ENCODE measurements at places on chromosomes 3 and 15.

DNA sequence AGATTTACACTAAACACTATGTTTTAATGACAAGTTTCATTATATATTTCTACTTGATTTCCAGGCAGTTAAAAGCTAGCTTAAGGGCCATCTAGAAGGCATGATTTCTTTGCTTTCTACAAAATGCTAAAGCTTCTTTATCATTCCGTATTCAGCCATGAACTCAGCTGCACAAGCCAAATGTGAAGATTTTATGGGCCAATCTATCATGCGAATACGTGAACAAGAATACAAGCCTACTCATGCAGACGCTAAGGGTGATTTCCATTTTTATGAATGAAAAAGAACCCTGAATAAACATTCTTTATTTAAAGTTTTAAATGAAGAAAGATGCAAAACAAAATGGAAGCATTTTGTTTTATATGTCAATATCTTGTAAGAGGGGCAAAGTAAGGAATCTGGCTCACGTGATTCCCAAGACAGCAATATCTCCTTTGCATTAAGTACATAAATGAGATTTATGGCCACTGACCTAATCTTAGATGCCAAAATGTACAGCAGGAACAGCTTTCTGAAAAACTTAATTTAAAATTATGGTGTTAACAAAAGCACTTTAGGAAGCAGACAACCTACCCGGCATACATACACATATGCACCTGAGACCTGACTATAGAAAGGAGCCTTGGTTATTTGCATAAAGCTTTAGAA lies 215.8 kb downstream of the DPH6 start:
- no peak for DNase-seq

DNA sequence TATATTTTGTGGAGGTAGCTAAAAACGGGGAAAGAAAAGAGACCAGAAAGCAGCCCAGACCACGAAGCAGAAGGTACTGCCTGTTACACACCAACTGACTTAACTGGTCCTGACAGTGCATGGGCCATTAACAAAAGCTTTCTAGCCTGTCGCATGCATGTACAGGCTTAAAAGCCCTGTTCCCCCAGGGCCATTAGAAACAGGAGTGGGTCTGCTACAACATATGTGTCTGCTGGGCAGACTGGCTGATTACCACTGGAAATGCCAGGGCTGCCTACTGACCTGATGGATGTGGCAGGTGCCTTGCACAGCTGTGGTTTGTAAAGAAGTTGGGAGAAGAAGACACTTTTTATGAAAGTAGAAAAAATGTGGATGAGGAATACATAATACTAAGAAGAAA lies 137.4 kb downstream of the GAP43 start:
- DNase-seq, result no peak

DNA sequence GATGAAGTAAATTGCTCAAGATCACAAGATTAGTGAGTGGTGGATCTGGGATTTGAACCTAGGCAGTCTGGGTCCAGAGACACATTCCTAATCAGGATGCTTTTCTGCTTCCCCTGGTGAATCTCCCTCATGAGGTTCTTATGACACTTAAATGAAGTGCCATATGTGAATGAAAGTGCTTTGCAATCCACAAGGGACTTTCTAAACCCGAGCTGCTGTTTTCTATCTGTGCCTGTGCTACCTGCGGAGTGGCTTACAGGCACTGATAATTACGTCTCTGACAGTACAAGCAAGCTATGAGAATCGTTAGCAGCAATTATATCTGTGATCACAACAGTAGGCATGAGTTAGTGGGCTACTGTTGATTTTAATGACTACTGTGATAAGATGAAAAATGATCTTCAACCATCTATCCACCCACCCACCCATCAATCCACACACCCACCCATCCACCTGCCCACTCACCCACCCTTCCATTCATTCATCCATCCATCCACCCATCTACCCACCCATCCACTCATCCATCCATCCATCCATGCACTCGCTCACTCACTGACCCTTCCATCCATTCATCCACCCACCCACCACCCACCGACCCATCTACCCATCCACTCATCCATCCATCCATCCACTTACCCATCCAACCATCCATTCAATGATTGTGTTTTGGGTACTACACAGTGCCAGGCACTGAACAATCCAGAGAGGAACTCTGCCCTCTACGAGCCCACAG lies 51.8 kb downstream of the ATP2B2 start:
- DNase-seq, result no peak

DNA sequence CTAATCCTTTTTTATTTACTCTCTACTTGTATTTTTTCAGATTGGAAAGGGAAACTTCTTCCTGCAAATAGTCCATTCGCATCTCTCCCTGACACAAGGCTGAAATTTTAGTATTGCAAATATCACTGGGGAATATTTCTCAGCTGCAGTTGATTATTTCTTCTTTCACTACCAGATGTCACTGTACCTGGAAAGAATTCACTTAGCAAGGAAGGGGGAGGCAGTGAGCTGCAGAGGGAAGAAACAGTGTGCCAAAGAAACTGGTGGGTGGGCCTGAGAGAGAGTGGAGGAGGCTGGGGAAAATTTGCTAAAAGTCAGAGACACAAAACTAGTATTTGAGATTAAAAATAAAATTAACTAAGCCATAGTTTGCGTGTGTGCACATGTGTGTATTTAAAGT lies 142.3 kb upstream of the STT3B start:
- no peak for DNase-seq

DNA sequence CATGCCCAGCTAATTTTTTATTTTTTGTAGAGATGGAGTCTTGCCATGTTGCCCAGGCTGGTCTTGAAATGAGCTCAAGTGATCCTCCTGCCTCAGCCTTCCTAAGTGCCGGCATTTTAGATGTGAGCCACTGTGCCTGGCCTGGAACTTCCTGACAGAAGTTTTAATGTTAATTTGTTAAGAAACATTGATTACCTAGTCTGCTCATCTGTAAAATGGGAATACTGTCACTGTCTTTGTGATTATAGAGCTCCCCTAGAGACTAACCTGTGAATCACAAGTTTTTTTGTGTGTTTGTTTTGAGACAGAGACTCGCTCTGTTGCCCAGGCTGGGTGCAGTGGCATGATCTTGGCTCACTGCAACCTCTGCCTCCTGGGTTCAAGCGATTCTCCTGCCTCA lies 4.3 kb upstream of the EIF3J start:
- no peak for DNase-seq

- DNase-seq, result no peak
These were observed 7.0 kb downstream of the MELTF start for GRCh38 chr3:197022405-197023231.

DNA sequence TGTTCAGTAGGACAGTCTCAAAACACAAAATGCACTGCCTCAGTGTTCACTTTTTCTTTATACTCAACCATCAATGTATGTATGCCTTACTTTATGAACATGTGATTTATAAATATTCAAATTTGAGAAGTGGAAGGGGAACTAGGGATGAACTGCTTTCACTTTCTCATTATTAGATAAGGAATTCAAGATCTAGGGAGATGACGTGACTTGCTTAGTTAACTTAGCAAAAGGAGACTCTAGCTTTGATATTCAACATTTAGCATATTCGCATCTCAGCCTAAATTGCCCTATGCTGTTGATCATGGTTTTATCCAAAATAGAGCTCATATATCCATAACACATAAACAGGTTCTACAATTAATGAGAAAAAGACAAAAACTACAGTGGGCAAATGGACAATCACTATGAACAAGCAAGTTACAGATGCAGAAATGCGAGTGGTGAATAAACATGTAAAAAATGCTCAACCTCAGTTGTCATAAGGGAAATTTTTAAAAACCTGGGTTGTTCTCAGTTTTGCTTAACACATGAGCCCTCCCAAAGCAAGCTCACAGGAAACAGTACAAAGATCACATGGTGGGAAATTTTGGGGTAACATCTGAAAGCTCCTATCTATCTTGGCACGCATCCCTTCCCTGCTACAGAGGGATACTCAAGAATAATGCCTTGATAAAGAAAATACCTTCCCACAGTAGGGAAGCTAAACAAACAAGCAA lies 269.8 kb downstream of the THRB start:
- DNase-seq, result no peak

DNA sequence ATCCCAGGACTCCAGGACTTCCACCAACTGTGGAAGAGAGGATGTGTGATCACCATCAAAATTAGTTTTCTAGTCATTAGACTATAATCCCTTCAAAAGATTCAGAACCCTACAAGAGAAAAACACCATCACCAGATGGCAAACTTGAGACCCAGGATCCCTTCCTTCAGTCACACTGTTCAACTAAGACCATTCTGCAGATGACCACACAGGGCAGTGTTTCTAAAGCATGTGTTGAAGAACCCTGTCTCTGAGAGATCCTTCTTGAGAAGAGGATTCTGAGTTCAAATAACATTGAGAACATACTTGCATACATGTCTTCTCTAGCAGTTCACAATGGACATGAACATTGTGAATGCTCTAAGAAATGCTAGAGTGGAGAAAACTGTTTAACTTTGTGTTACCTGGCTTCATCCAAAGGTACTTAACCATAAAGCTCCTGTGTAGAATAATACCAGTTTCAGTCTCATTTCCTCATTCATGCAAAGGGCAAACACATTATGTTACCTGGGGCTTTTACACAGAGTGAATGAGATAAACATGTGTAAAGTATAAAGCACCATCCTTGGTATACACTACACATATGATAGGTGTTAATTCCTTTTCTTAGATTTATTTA lies 2.4 kb upstream of the ADGRG7 start:
- no peak for DNase-seq

DNA sequence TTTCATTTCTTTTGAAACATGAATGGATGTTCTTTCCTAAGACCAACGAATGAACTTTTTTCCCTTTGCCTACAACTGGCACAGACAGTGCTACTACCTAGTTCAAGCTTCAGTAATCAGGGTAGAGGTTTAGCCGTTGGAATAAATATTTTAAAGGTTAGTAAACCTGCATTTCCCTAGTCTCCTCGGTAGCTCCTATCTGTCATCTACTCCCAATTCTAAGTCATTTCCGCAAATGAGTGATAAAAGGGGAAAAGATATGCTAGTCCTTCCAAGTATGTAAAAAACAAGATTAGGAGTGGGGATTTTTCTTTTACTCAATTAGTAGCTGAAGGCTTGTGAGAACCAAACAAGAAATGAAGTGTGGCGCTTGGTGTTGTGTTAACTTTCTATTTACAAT lies 15.2 kb downstream of the SLTM start:
- no peak for DNase-seq

DNA sequence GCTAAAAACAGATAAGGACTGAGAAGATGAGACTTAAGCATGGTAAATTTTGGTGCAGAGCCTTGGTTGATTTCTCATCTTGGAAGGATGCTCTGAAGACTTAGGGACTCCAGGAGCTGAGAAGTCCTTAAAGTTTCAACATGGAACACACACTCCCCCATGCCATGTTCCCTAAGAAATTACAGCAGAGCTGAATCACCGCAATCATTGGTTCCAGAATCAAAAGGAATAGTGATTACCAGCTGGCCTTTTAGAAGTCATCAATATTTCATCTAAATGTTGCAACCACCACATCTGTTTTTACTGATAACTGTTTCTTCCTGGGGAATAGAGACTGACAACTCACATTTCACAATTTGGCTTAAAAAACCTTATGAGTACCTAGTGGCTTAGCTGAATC lies 229.3 kb downstream of the MINAR1 start:
- DNase-seq, result no peak

DNA sequence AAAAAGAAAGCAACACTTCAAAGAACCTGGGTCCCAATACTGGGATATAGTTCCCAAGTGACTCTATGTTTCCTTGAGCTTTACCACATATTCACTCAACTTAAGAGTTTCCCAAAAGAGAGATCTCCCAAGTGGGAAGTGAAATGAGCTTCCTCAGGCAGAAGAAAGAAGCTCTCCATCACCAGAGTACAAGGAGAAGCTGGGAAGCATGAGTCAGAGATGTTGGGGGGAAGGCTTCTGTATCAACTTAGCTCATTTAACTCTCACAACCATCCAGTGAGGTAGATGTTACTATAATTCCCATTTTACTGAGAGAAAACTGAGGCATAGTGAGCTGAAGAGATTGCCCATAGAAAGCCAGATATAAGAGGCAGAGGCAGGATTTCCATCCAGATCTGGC lies 47.0 kb upstream of the TRIM42 start:
- DNase-seq, result no peak

GRCh38 chr3:55780913-55781312 lies 293.8 kb upstream of the WNT5A start:
- DNase-seq, result no peak

GRCh38 chr3:113758389-113759024 lies 11.7 kb downstream of the ATP6V1A start:
- DNase-seq, result no peak

DNA sequence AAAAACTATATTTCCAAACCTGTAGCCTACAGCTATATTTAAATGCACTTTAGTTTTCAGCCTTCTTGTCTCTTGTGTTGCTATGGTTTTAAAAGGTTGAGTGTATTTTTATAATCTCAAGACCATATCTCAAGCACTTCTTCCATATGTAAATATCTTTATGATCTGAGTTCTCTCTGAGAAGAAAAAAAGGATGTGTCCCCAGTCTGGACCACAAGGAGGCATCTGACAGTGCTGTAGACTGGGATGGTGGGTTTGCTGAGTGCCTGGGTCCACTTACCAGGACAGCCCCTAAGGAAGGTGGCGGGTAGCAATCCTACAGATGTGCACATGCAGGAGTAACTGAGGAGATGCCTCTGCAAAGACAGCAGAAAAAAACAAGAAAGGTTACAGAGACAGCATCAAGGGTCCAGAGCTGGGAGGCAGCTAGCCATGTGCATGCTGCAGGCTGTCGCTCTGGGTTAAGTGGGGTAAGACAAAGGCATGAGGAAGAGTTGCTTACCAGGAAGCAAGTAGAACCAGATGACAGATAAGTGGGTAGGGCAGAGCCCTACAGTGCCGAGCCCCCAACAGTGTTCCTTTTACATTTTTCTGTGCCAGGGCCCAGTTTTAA lies 70.6 kb upstream of the SNRK start:
- DNase-seq, result no peak

GRCh38 chr3:157117206-157117605 lies 42.7 kb downstream of the CCNL1 start:
- DNase-seq, result no peak

DNA sequence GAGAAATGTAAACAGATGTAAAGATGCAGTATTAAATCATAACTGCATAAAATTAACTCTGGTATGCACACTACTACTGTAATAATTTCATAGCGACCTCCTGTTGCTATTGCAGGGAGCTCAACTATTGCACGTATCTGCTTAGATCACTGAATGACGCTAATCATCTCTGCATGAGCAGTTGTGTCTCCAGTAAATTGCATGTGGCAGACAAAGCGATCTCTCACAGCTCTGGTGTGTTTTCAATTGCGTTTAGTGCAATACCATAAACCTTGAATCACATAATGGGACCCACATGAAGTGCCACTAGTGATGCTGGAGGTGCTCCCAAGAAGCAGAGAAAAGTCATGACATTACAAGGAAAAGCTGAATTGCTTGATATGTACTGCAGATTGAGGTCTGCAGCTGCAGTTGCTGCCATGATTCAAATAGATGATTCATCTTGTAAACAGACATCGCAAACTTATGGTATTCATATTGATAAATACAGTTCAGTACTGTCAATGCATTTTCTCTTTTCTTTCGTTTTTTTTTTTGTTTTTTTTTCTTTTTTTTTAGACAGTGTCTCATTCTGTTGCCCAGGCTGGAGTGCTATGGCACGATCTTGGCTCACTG lies 30.2 kb upstream of the LCTL start:
- no peak for DNase-seq
